Inflammatory macrophage (primary cell): ENCODE measurements at places on chromosomes 5 and 9.

- DNase-seq: no peak
Observed at GRCh38 chr5:5598547-5599113, 176.2 kb downstream of the ICE1 start.

- DNase-seq: no peak
Observed at GRCh38 chr5:95727764-95728191, 3.4 kb upstream of the RHOBTB3 start.

DNA sequence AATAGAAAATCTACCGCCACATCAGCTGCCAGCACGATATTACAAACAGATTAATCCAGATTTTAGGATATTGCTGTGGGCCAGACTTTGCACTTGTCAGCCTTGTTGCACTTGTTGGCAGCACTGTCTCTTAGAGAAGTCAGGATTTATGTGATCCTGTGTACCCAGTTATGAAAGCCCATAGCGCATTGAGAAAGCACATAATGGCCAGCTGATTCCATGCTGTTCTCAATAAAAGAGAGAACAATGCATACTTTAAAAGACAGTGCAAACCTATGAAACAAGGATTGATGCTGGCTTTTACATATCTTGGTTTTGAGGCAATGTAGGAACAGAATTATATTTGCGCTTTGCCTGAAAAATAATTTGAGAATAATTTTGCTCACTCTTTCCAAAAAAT, 140.8 kb downstream of the CEP120 start:
- DNase-seq: no peak

DNA sequence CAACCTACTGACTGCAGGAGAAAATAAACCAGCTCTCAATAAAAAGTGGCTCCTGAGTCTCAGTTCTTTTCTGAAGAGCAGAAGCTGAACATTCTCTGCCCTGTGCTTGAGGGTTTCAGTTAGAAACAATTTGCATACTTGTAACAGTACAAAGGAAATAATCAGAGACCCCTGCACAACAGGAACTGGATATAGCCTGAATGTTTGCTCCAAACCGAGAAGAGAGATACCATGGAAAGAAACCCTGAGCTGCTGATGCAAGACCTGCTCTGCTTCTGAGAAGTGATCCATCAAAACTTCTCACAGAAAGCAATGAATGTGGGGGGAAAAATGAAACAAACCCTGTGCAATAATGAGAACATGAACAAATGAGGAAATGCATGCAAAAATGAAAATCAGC, 592.9 kb downstream of the SEMA5A start:
- DNase-seq: no peak

- DNase-seq: no peak
Observed at GRCh38 chr9:110744715-110745384, 76.3 kb downstream of the MUSK start.

GRCh38 chr5:55022450-55022849, 1.6 kb upstream of the GZMK start:
- DNase-seq: no peak
